ENCODE measurements at places on chromosomes 13 and 19.

DNA sequence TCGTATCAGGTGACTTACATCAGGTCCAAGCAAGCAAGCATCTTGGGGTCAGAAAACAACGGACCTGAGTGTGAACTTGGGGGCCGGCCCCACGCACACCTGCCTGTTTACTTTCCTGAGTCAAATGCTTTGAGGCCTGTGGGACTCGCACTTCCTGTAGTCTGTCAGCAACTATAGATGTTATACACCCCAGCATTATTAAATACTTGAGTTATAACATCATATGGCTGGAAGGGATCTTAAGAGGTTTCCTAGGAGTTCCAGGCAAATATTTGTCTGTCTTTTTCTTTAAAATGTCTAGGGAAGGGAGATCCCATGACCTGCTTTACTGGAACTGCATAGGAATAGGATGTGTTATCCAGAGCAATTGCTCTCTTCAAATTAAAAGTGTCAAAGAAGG lies 280.6 kb downstream of the SHISA2 start:
- DNase-seq: no peak

DNA sequence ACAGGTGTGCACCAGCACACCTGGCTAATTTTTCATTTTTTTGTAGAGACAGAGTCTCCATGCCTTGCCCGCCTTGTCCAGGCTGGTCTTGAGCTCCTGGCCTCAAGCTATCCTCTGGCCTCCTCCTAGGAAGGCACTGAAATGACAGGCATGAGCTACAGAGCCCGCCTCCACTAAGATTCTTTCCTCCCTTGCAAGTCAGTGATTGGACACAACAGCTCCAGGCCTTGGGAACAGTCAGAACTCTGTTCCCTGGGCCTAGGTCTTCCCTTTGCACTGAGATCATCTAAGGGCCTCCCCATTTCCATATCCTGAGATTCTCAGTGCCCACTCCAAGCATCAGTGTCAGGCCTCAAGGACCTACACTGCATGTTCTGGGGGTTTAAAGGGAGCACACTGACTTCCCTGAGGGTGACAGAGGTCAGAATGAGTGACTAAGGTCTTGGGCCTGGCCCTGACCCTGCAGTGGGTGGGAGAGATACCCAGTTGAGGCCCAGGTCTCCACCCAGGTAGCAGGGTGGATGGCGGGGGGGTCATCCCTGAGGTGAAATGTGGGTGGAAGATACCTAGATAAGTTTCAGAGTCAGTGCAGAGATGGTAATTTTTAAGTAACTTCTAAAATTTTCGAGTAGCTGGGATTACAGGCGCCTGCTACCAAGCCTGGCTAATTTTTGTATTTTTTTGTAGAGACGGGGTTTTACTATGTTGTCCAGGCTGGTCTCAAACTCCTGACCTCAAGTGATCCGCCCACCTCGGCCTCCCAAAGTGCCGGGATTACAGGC lies 17.3 kb upstream of the ERCC1 start:
- DNase-seq: no peak

DNA sequence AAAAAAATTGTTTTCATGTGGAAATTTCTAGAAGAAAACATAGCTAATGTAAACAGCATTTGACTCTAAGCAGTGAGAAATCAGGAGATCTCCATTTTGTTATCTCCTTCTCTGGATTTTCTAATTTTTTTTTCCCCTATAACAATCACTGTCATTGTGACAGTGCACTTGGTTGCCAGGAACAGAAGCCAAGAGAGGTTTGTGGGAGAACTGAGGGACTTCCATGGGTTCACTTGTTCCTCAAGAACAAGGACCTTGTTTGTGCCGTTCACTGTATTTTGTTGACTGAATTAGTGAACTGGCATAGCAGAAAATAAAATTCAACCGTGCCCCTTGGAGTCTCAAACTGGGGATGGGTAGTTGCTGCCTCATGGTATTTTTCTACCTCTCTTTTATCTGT lies 17.1 kb downstream of the SHISA7 start:
- DNase-seq: no peak

GRCh38 chr13:90070837-90071525 lies 1276.5 kb upstream of the MIR17HG start:
- no peak for DNase-seq

DNA sequence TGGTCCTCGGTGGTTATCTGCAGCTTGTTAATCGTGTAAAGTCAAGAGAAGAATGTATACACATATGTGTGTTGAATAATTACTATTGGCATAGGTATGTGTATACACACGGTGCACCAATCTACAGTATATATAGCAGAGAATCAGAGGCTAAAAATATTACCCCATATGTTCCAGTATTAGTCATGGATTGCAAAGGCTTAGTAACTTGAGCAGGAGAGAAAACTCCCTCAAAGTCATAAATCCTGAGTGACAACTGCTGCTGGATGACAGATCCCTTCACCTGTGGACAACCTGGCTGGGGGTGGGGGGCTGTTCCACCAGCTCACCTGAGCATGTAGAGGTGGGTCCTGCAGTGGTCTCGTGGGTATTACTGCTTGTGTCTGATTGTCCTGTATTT lies 185.0 kb downstream of the ZNF536 start:
- no peak for DNase-seq

DNA sequence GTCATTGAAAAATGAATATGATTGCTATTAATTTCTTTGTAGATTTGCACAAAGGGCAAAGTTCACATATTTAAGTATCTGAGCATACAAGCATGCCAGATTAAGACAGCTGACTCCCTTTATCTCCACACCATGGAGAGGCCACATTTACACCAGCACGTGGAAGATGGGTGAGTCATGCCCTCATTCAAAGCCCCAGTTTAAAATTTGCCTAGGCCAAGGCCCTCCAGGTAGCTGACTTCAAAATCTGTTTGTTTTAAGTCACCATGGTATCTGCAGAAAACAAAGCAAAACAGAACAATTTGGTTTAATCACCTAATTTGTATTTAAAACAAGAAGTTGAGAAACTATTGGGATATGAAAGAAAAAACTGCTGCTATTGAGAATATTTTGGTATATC lies 109.2 kb downstream of the ESD start:
- no peak for DNase-seq
